Left ventricle myocardium inferior (tissue), 1 donor: ENCODE measurements at places on chromosomes 7 and 10. TPM values are rescaled to one million over a fixed set of nuclear protein-coding genes. Genes with fewer than 3 reads are reported as not detected.

GRCh38 chr7:129993275-129993674 lies 40.5 kb upstream of the UBE2H start:
- DNase-seq, result no peak

- no peak for DNase-seq
Observed at GRCh38 chr10:88008866-88009470, 145.5 kb downstream of the PTEN start.

GRCh38 chr10:29886299-29886698 lies 173.1 kb downstream of the JCAD start:
- no peak for DNase-seq

DNA sequence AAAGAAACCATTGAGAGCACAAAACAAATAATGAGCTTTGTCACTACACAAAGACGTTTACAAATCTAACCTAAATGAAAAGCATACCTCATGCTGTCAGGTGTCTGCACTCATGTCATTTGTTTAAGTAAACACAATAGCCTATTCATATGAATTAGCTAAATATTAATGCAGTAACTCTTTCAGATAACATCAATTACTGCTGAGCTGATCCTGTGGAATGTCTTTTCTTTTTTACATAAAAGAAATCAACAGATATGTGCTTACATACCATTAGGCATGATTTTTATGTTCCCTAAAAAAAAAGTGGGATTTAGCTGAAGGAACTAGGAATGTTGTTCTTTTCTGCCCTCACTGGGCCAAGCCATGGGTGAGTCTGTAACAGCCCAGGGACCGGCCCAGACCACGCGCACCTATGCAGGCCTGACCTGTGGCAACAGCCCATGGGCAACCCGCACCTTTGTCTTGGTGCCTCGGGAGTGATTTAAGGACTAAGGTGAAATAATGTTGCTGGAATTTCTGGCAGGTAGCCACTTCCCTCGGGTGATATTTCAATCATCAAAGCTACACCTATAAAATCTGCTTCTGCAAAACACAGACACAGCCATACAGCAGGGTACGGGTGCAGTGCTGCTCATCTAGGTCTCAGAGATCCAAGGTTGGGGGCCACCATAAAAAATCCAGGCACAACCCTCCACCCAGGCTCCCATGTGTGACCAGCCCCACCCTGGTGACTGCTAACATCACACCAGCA lies 44.6 kb downstream of the FGFR2 start:
- no peak for DNase-seq

DNA sequence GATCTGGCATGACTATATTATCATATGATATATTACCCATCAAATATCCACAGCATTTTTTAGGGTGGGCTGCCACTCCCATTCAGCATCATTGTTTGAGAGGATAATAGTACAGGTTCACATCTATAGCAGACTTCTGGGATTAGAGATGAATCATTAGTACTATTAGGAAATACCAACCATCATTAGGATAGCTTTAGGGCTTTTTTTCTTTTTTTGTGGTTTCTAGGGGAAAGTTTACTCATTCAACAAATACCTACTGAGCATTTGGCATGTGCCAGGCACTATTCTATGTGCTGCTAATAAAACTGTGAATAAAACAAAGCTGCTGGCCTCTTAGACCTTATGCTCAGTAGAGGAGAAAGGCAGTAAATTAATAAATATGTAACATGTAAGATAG lies 40.6 kb downstream of the NHLRC2 start:
- no peak for DNase-seq

- DNase-seq, result no peak
Observed at GRCh38 chr7:49703337-49703736, 70.1 kb upstream of the VWC2 start.

GRCh38 chr7:30157204-30157603 lies 22.4 kb downstream of the MTURN start:
- DNase-seq, result no peak

Gene A1CF
- not detected for total RNA-seq
